ENCODE measurements at places on chromosomes 6 and 20.
A peak's percentile ranks its signal among the peaks of the same experiment; 100 is the strongest.

DNA sequence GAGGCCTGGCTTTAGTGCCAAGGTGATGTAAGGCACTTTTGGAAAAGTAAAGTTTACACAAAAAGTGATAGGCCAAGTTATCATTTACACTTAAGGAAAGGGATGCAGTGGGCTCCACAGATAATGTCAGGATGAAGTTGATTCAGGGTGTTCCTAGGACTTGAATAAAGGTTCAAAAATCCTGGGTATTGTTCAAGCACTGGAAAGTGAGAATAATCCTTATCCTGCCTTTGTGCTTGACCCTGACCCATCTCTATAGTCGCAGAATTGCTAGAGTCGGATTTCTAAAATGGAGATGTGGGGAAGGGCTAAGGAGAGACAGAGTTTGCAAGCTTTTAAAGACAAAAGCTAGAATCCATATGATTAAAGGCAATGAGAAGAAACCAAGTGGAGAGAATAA is 115.6 kb downstream of the TIAM2 start:
- DNase-seq = no peak

- no peak for DNase-seq
Measured at GRCh38 chr6:34520645-34521462, 35.3 kb downstream of the SPDEF start.

- no peak for DNase-seq
Measured at GRCh38 chr20:11375335-11375734, 542.4 kb upstream of the BTBD3 start.

DNA sequence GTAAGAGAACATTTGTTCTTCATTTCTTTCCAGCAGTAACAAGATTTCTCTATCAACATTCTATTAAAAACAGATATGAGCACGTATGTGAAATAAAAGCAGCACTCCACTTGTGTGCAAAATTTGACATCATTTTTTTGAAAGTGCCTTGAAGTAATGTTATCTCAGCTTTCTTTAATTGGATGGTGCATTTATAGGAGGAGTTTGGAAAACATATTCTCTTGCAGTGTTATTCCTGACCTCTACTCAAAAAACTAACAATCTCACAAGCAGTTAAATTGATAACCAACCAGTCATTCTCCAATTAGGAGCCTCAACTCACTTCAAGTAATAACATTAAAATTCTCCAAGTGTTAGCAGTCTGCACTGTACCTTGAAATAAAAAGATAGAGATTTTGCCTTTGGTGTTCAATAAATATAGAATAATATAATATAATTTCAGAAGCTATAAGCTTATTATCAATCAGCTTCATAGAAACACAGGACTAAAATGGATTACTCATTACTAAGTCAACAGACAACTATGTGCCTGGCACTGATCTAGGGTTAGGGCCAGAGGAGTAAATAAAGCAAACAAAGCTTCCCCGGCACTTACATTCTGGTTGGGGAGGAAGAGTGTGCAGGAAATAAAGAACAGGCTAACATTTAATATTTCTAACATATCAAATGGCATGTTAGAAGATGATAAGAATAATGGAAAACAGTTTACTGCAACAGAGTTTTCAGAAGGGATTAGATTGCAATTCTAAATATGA is 149.0 kb upstream of the SGK1 start:
- peak; percentile 40 for DNase-seq

GRCh38 chr6:89244241-89244985 is 27.3 kb upstream of the GABRR1 start:
- no peak for DNase-seq

DNA sequence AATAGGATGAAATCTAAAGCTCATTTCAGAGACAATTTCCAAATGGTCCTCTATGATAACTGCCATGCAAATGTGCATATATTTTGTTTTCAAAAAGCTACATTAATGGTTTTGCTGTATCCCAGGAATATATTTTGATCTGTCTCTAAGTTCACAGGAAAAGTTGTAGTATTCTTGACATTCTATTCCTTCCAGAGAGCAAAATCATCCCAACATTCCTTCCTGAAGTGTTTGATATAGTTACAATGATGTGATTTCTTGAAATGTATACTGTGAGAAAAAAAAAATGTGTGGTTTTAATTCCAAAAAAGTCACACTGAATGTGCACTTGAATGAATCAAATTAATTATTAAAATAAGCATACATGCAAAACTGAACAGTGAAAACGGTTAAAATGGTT is 996.0 kb upstream of the CITED2 start:
- DNase-seq = no peak

DNA sequence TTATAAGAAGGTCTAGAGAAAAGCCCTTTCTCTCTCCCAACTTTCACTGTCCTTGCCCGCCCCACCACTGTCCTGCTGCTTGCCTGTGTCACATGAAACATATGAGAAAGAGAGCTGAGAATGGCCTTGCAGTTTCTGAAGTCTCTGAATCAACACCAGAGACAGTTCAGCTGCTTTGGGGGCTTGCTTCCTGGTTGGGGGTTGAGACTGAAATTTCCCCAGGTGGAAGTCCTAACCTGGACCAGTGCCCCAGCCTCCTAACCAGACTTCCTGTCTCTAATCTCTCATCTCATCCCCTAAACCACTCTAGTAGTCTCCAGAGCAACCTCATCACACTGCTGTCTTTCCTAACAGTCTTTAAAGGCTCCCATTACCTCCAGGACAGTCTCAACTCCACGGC is 10.7 kb downstream of the TRAM2 start:
- DNase-seq = no peak

DNA sequence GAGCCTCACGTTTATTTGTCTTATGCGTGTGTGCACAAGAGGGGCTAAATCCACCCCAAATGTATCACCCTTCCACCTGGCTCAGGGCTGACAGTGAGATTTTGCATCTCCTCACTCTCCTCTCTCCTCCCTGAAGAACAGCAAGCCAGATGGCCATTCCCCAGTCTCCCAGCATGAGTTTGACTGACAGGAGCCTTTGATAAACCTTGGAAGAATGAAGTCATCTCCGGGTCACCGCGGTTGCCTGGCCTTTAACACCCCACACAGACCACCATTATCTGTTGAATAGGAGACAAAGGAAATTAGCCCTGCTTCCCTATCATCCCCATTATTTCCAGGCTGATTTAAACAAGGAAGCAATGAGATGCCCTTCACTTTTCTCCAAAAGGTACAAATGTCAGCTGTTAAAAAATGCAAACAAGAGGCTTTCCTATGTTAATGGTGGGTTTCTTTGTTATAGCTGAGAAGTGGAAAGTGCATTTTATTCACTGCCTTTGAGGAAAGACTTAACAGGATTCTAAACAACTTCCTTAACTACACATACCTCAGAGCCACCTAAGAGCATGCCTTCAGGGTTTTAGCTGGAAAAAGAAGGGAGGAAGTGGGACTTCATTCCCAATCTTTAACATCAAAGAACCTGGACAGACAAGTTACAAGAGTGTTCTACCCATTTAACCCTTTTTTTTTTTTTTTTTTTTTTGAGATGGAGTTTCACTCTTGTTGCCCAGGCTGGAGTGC is 524.8 kb upstream of the ID4 start:
- no peak for DNase-seq

GRCh38 chr6:147531321-147531720 is 22.8 kb downstream of the SAMD5 start:
- DNase-seq = no peak

GRCh38 chr6:138161338-138162110 is at the start of gene ARFGEF3:
TSS of gene ARFGEF3 (plus strand) at chr6:138161939. CDS start at chr6:138162087, 148 bp downstream.
- peak; percentile 77 for DNase-seq

DNA sequence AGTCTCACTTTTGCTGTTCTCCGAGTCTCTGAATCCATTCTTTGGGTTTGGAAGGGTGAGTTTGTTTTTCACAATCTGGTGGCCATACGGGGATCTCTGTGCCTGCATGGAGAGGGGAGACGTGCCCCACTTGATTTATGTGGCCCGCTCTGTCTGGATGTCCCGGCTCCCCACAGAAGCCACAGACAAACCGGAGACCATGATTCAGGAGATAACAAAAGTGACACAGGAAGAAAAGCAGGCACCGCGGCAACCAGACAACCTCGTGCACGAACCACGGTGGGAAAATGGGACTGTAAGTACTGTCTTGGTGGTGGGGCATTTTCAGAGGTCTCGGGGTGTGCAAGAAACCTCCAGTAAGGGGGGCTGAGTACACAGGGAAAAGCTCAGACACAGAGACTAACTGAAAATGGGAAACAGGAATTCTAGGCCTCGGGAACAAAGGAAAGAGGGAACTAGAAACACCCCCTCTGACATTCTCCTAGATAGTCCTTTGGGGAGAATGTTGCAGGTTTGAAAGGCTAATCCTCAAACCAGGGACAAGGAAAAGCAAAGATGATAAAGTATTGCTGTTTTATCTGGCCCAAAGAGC is 22.1 kb upstream of the ZNF318 start:
- no peak for DNase-seq

DNA sequence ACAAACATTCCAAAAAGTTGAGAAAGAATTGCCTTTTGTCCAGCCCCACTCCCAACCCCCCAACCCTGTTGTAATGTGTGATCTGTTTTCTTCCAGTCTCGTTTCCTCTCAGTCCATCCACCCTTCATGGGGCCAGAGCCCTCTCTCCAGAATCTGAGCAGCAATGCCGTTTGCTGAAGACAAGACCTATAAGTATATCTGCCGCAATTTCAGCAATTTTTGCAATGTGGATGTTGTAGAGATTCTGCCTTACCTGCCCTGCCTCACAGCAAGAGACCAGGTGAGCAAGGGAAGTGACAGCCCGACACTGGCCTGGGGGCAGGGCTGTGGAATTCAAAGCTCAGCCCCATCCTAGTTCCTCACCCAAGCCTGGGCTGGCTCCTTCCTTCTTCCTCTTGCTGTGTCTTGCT is 7.8 kb downstream of the MAVS start:
- no peak for DNase-seq

GRCh38 chr20:45140836-45141235 is 16.6 kb upstream of the WFDC12 start:
- DNase-seq = no peak

DNA sequence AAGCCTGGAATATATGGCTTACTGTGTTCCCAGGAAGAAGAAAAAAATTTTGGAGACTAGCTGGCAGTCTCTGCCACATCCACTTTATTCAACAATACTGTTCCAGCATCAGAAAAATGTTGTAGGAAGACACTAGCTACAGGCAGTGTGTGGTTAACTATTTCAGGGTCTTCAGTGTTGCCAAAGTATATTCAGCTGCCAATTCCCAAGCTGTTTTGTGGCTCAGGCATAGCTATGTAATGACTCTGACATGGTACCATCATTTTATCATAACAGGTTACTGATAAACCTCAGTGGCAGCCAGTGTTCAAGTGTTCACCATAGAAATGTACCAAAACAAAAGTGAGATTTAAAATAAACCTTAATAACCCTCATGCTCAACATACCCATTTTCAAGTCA is 503.1 kb downstream of the ADGRB3 start:
- no peak for DNase-seq

- DNase-seq = no peak
Measured at GRCh38 chr6:145745861-145746260, 10.5 kb upstream of the EPM2A start.

DNA sequence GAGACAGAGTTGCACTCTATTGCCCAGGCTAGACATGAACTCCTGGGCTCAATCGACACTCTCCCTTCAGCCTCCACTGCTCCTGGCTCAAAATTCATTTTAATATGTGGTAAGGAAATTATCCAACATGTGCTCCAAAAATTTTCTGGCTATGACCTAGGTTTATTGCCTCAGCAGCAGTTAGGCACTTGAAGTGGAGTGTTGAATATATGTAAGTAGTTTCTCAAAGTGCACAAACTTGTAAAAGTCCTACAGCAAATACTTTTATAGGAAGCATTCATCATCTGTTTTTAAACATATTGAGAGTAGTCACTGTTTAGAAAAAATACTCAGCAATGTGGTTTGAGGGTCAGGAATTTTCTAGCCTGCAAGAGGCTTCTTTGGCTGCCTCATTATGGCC is 13.2 kb downstream of the FILIP1 start:
- no peak for DNase-seq

DNA sequence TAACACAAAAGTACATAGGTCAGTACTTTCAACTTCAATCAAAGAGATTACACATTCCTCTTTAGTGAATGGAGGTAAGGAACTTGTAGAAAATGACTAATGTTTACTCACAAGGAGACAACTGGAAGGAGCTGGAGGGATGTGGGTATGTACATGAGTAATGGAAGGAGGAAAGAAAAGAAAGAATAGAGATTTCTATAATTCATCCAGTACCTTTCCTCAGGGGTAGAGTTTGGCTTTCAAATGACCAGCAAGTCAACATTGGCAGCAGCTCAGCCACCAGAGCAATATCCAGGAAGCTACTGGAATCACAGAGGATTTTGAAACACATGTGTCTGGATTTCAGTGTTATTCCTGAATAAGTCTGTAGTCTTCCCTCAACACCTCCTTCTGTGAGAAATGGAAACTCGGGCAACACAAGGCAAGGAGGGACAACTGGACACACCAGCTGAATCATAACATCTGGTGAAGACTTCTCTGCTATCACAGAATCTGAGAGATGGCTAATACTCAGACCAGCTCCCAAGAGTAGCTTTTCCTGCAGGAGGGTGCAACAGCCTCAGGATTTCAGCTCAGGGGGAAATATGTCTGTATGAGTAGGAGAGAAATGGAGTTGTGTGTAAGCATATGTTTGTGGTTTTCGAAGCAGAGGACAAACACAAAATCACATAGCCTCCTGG is 98.8 kb downstream of the HAO1 start:
- DNase-seq = no peak

GRCh38 chr6:144488590-144488989 is 203.5 kb downstream of the UTRN start:
- DNase-seq = no peak

GRCh38 chr6:11214901-11215300 is 17.6 kb downstream of the NEDD9 start:
- DNase-seq = no peak

GRCh38 chr6:44138717-44139350 is 11.5 kb downstream of the TMEM63B start:
- DNase-seq = no peak

DNA sequence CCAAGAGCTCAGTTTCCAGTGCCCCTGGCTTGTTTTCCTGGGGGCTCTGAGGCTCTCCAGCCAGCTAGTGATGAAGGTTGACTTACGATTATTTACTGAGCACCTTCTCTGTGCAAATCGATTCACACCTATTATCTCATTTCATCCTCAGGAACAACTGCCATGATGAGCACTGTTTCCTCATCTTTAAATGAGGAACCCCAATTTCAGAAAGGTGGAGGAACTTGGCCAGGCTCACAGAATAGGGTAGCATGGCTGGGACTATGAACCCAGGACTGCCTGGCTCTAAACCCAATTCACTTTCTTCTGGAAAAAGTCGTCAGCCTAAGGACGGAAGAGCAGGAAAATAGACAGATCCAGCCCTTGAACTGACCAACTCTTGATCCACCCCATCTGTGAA is 3.5 kb upstream of the BPI start:
- no peak for DNase-seq

DNA sequence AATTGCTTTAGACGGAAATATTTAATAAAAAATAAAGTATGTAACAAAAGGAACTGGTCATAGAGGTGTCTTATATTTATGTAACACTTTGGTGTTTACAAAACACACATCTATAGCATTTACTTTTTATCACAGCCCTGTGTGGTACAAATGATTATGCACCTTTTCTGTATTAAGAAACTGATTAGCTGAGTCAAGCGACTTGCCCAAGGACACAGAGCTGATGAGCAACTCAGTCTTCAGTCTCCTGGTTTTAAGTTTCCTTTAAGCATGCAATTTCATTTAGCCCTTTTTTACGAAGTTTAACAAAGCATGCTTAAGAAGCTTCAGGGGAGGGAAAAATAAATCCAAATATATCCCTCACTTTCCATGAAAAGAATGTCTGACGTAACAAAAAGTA is 2.5 kb downstream of the DCDC2 start:
- DNase-seq = no peak

Data from NCI-H774 (cell line).